Activated CD4-positive, alpha-beta T cell treated with anti-CD3 and anti-CD28 coated beads, Interleukin-2, amount 10 ng/mL, durations not matched to agents 24 days and 14 days (primary cell): ENCODE measurements at places on chromosomes 7 and 10. TPM values are rescaled to one million over a fixed set of nuclear protein-coding genes. Genes with fewer than 3 reads are reported as not detected.

GRCh38 chr7:134693256-134693655 is 46.6 kb downstream of the BPGM start:
- no peak for DNase-seq

GRCh38 chr7:98228801-98229200 is 17.6 kb downstream of the BHLHA15 start:
- DNase-seq: no peak

- no peak for DNase-seq
Observed at GRCh38 chr7:30594048-30594539, 584 bp upstream of the GARS1 start.

DNA sequence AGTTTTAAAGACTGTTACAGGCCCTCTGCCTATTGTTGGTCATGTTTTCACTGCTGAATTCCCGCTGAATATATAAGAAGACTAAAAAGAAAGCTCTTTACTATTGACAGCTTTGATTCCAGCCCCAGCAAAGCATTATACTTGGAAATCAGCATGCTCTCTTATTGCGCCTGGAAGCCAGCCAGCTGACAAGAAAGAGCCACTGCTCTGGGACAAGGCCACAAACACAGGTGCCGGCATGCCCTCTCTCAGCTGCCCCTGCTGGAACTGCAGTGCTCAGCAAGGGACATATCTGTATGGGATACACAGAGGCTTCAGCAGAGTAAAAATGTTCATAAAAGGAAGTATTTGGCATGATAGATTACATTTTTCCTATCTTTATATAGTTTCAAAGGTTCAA is 523.9 kb downstream of the ADRA2A start:
- DNase-seq: no peak

GRCh38 chr10:111934931-111935330 is 248.6 kb downstream of the GPAM start:
- DNase-seq: no peak

DNA sequence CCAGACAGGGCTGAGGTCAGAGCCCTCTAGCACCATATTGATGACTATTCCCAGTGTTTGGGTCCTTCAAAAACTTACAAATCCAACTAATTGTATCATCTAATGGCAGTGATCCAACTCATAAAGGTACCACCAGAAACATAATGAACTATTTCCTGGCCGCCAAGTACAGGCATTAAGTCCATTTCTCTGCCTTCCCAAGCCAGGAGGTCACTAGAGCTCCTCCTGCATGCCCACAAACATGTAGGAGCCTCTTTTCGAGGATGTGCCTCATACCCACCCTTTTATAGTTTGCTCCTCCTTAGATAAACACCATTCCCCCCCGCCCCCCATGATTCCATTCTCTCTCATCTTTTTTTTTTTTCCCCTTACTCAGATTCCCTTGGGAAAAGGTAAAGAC is 91.3 kb downstream of the CHN2 start:
- DNase-seq: no peak

- DNase-seq: no peak
Observed at GRCh38 chr7:99037327-99037940, 106.5 kb downstream of the SMURF1 start.

The CHRM2 gene
- total RNA-seq: not detected in 2 replicates
